Ascending aorta (tissue), 2 donors: ENCODE measurements at places on chromosomes 3 and 15.

- H3K27me3 ChIP-seq = no peaks in the 10 kb centered on the region
- no peak overlapping the region for H3K27ac ChIP-seq
- no peak for DNase-seq
- H3K36me3 ChIP-seq = no peaks in the 10 kb centered on the region
- H3K4me3 ChIP-seq = no peak overlapping the region
- H3K4me1 ChIP-seq = no peaks in the 10 kb centered on the region
Measured at GRCh38 chr3:100634493-100635272, 25.3 kb downstream of the ADGRG7 start.

DNA sequence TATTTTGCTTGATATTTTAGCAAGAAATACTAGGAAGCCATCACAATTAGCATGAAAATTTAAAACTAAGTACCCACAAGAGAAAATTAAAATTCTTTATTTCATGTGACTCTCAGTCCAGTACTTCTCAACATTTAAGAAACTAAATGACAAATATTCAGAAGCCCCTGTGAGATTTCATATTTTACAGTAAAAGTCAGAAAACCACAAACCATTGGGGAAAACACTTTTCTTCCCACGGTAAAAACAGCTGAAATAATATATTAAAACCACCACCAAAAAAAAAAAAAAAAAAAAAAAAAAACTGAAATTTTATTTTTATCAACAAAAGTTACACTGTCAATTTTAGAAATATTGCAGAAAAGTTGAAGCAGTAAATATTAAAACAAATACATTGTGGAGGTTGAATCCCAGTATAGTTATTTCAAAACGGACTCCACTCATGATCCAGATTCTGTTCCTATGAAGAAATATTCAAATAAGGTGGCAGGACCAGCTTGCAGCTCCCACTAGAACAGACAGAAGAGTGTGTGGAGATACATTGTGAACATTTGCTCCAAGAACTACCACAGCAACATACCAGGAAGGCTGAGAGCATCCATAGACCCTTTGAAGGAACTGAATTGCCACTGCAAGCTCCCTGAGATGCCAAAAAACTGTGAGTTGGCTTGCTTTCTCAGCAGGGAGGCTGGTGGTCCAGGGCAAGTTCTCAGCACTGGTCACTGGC, 308.2 kb downstream of the CTNNB1 start:
- no peaks in the 10 kb centered on the region for H3K4me1 ChIP-seq
- no peak overlapping the region for H3K4me3 ChIP-seq
- no peak for DNase-seq
- no peaks in the 10 kb centered on the region for H3K36me3 ChIP-seq

GRCh38 chr3:65354880-65355279, 667.1 kb upstream of the ADAMTS9 start:
- no peak for DNase-seq
- H3K4me1 ChIP-seq = no peaks in the 10 kb centered on the region
- no peak overlapping the region for H3K27ac ChIP-seq
- peaks cover 4% of the 10 kb centered on the region for H3K36me3 ChIP-seq
- H3K4me3 ChIP-seq = no peak overlapping the region

- H3K36me3 ChIP-seq = no peaks in the 10 kb centered on the region
- H3K27me3 ChIP-seq = no peaks in the 10 kb centered on the region
- DNase-seq = no peak
Measured at GRCh38 chr3:101531473-101532086, 18.6 kb upstream of the SENP7 start.

DNA sequence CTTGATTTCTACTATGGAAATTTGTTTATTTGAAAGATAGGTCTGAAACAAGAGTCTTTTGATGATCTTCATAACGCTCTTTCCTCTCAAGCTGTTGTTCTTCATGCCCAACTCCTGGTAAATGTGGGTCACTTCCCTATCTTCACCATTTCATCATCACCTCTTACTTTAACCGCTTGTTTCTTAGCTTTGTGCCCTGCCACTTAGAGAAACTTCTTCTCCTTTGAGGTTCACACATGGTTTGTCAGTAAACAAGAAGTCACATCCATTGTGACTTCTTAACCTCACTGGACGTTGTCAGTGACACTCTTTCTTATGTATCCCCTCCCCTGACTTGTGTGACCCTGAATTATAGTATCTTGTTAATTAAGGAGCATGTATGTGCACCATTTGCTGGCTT, 16.9 kb upstream of the P2RY13 start:
- no peaks in the 10 kb centered on the region for H3K4me1 ChIP-seq
- no peak overlapping the region for H3K4me3 ChIP-seq
- DNase-seq = no peak
- H3K36me3 ChIP-seq = no peaks in the 10 kb centered on the region

DNA sequence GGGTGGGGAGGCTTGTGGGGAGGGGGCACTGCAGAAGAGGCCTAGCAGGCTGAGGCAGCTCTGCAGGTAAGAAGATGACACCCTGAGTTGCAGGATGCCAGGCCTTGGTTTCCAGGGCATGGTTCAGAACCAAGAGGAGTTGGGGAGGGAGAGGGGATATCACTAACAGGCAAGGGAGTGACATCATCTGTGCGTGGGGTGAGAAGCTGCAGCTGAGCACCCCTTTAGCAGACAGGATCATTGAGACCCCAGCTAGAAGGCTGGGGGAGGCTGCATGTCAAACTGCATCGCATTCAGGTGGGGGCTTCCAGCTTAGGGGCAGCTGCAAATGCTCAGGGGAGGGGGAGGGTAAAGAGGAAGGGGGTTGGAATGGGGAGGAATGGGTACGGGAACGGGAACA, 23.0 kb downstream of the CACNA2D2 start:
- H3K27ac ChIP-seq = no peak overlapping the region
- H3K27me3 ChIP-seq = no peaks in the 10 kb centered on the region
- DNase-seq = no peak
- H3K4me3 ChIP-seq = no peak overlapping the region
- no peaks in the 10 kb centered on the region for H3K36me3 ChIP-seq
- H3K4me1 ChIP-seq = no peaks in the 10 kb centered on the region

- no peaks in the 10 kb centered on the region for H3K27me3 ChIP-seq
- H3K4me1 ChIP-seq = no peaks in the 10 kb centered on the region
- no peaks in the 10 kb centered on the region for H3K36me3 ChIP-seq
- no peak overlapping the region for H3K27ac ChIP-seq
- H3K4me3 ChIP-seq = no peak overlapping the region
Measured at GRCh38 chr3:36403661-36404060, 23.4 kb downstream of the STAC start.

DNA sequence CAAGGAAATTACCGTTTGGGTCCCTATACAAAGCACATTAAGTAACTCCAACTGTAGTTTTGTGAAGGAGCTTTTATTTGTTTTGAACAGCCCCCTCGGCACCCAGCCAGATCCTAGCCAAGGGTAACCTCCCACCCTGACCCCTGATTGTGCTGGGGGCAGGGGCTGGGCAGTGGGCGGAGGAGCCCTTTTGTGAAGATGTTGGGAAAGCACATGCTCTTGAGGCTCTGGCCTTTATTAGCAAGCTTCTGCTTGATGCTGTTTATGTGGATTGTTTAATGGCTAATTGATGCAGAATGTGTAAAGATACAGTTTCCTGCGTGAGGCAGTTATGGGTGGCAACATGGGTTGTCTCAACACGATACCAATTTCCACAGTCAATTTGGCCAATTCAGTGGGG, 136.5 kb downstream of the MAP2K5 start:
- H3K4me3 ChIP-seq = no peak overlapping the region
- H3K4me1 ChIP-seq = no peaks in the 10 kb centered on the region
- H3K36me3 ChIP-seq = no peaks in the 10 kb centered on the region
- H3K27ac ChIP-seq = no peak overlapping the region
- DNase-seq = no peak
- H3K27me3 ChIP-seq = no peaks in the 10 kb centered on the region

DNA sequence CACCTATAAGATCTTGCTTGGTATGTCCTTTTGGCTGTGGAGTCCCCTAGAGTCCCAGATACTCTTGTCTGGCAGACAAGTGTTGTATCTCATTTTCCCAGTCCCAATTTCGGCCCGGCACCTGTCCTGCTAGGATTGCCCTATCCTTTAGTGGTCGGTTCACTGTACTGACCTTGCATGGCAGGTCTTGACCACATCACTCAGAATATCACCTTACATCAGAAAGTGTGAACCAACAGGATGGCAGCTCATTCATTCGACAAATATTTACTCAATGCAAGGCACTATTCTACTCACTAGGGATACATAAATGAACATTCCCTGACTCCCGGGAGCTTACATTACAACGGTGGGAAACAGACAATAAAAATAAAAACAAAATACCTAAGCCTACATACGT, 5.7 kb upstream of the CCDC80 start:
- no peaks in the 10 kb centered on the region for H3K27me3 ChIP-seq
- no peak for DNase-seq
- H3K4me1 ChIP-seq = no peaks in the 10 kb centered on the region
- H3K36me3 ChIP-seq = no peaks in the 10 kb centered on the region
- no peak overlapping the region for H3K27ac ChIP-seq

GRCh38 chr15:46735115-46735514, 982.2 kb upstream of the SEMA6D start:
- H3K27me3 ChIP-seq = no peaks in the 10 kb centered on the region
- no peaks in the 10 kb centered on the region for H3K36me3 ChIP-seq
- DNase-seq = no peak
- no peak overlapping the region for H3K27ac ChIP-seq

DNA sequence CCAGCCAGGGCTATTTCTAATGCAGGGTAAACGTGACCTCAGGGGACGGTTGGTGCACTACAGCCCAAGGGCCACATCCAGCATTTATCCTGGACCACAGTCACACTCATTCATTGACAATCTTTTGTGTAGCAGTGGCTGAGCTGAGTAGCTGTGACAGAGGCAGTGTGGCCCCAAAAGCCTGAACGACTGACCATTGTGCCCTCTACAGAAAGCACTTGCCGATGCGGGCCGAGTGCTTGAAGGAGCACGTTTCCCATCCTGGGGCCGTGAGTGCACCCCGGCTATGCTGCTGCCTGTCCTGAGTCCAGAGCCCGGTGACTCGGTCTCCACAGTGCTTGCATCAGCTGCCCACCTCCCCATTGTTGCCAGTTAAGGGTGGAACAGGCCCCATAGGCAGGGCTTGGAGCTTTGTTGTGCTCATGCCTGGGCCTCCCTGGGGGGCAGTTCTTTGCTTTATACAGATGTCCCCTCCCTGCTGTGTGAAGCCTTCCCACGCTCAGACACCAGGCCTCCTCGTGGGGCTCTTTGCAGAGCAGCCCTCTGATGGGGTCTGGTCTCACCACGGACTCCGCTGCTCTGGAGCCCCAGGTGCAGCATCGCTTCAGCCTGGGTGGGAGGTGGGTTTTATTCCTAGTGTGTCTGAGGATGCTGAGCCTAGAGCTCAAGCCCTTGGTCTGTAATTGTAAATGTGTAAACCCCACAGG, 13.0 kb upstream of the SNRPA1 start:
- H3K36me3 ChIP-seq = no peaks in the 10 kb centered on the region
- H3K27me3 ChIP-seq = no peaks in the 10 kb centered on the region
- H3K27ac ChIP-seq = no peak overlapping the region
- no peak for DNase-seq
- H3K4me3 ChIP-seq = no peak overlapping the region
- no peaks in the 10 kb centered on the region for H3K4me1 ChIP-seq

DNA sequence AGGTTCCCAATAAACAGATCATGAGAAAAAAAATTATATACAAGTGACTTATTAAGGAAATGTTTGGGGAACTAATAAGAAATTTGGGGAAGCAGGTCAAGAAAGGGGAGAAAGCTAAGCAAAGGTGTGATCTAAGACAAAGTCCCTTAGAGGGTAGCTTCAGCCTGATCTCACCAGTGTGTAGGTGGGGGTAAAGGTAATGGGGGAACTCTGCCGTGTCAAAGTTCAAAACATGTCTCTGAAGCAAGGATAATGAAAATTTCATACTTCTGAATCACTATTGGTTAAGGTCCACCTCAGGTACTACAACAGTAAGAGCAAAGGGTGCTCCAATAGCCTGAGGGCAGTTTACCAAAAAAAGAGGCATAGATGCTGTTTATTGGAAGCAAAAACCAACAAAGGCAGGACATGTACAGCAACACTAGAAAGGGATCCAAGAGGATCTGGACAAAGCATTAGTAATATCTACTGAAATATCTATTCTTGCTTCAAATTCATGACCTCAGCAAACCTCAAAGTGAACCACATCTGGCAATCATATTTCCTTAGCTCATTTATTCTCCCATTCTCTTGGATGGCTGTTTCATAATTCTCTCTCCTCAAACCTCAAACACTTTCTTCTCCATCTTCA, 6.9 kb downstream of the ACAD11 start:
- no peak overlapping the region for H3K4me3 ChIP-seq
- H3K36me3 ChIP-seq = no peaks in the 10 kb centered on the region
- no peaks in the 10 kb centered on the region for H3K27me3 ChIP-seq
- no peaks in the 10 kb centered on the region for H3K4me1 ChIP-seq
- DNase-seq = no peak

GRCh38 chr15:38378161-38378560, 75.8 kb upstream of the FAM98B start:
- no peaks in the 10 kb centered on the region for H3K4me1 ChIP-seq
- DNase-seq = peak; percentile 73
- H3K27me3 ChIP-seq = no peaks in the 10 kb centered on the region

- DNase-seq = no peak
- H3K27me3 ChIP-seq = no peaks in the 10 kb centered on the region
- H3K4me1 ChIP-seq = peaks cover 19% of the 10 kb centered on the region
- no peaks in the 10 kb centered on the region for H3K36me3 ChIP-seq
- no peak overlapping the region for H3K27ac ChIP-seq
Measured at GRCh38 chr3:16132190-16132589, 42.3 kb upstream of the GALNT15 start.

DNA sequence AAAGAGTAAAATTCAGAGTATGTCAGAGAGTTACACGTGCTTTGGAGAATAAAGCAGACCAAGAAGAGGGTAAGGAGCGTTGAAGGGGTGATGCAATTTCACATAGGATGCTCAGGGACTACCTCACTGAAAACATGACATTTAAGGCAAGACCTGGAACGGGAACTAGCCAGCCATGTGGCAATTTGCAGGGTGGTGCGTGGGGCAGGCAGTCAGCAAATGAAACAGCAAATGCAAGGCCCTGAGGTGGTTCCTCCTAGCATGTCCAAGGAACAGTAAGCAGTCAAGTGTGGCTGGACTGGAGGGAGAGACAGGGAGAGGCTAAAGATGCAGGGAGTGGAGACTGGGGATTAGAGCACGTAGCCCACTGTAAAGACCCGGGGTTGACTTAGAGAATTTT, 146.1 kb upstream of the LPP start:
- H3K27ac ChIP-seq = no peak overlapping the region
- no peak overlapping the region for H3K4me3 ChIP-seq
- no peak for DNase-seq
- H3K4me1 ChIP-seq = no peaks in the 10 kb centered on the region

DNA sequence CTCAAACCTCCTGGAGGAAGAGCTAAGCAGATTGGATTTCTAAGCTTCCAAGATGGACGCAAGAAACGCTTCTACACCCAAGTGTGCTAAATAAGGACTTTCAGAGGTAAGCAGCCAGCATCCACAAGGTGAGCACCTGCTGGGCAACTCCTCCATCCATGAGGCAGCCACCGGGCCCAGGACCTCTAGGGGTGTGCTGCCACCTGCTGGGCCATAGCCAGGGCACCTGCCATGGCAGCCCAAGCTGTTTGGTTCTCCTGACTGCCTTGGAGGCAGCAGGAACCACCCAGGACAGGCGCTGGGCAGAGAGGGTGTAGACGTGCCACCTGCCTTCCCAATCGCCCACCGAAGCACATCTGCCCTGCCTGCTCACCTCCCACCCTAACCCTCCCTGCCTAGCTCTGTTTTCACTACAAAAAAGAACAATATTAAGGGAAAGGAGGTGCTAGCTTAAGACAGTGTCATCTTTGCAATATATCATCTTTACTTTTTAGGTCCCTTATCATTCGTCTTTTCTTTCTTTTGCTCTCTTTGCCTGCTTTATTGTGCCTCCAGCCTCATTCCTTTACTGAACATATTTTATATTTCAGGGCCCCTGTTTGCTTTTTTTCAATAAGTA, 12.9 kb downstream of the C15orf62 start:
- peaks cover 20% of the 10 kb centered on the region for H3K36me3 ChIP-seq
- no peak overlapping the region for H3K27ac ChIP-seq
- H3K4me1 ChIP-seq = peaks cover 1% of the 10 kb centered on the region
- H3K27me3 ChIP-seq = no peaks in the 10 kb centered on the region
- DNase-seq = no peak
